NCI-H2029 (cell line): ENCODE measurements at places on chromosomes 5 and 9.

GRCh38 chr5:61559146-61559545, 227.1 kb downstream of the ZSWIM6 start:
- DNase-seq = no peak

GRCh38 chr5:4053136-4053535, 457.5 kb downstream of the IRX1 start:
- DNase-seq = no peak

- no peak for DNase-seq
Measured at GRCh38 chr9:82891321-82891720, 171.6 kb downstream of the RASEF start.

- DNase-seq = no peak
Measured at GRCh38 chr5:58493141-58493540, 1.9 kb downstream of the GAPT start.

DNA sequence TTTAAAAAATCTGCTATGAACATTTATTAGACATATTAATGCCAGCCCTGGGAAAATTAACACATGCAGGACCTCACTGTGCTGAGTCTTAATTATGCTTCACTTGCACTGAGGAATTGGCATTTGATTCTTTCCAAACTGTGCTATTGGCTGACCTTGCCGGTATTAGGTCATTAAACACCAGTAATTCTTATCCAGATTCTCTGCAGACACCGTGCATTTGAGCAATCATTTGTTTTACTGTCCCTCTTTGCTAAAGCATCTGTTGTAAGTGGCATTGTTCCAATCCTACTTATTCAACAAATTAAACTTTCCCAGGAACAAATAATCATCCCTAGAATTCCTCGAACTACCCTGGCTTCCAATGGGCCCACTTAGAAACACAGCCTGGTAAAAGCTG, 145.0 kb downstream of the SLC12A2 start:
- DNase-seq = no peak

- DNase-seq = no peak
Measured at GRCh38 chr5:172003746-172004145, 2.7 kb downstream of the FBXW11 start.

DNA sequence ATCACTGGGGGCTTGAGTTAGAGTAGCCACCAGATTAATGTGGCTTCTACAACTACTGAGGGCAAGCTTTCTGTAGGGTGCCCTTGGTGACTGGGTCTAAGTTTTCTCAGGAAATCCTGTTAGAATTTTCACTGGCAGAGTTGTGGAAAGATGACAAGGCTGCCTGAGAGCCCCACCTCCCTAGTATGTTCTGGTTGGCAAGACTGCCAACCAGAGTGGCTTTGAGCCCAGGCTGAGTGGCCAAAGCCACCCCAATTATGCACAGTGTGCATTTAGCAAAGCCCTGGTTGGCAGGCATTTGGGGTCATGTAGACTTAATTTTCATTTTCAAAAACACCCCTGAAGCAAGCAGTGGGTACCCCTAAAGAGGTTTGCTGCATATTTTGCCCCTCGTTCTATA, 136.7 kb upstream of the HAPLN1 start:
- no peak for DNase-seq

GRCh38 chr5:102856389-102856777, 101.3 kb downstream of the PAM start:
- DNase-seq = no peak

DNA sequence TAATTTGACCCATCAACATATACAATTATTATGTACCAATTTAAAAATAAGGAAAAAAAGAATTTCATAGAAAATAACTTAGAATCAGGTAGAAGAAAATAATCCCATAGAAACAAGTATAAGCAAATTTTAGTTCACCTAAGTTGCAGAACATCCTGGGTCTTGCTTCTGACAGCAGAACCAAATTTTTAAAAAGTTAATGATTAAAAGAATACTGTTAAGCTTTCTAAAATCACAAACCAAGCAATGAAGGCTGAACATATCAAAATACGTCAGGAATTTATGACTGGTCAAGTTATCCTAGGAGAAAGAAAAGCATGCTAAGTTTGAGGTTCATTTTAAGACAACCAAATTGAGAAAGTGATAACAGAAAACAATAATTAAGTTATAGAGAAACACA, 650.9 kb downstream of the PTPRD start:
- no peak for DNase-seq

DNA sequence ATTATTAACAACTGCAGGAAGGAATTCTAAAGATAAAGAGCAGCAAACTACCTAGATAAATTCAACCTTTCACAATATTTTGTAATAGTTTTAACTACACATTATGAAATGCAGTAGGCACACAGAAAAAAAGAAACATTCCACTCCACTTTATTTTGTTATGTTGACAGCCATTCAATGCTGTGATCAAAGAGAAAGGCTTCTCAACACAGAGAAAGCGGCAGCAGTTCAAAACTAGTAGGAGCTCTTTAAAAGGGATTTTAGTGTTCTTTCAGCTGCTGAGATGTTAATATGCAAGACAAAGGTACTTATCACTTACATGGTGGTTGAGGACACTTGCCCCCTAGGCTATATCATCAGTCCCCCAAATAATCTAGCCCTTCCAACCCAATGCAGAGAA, 11.6 kb downstream of the CEMIP2 start:
- no peak for DNase-seq

- no peak for DNase-seq
Measured at GRCh38 chr5:149615976-149616375, 34.7 kb downstream of the ARHGEF37 start.

- DNase-seq = no peak
Measured at GRCh38 chr5:59571067-59571466, 322.5 kb downstream of the PDE4D start.

- no peak for DNase-seq
Measured at GRCh38 chr5:80925931-80926330, 34.2 kb upstream of the RASGRF2 start.

- no peak for DNase-seq
Measured at GRCh38 chr5:138274189-138274853, at the start of gene GFRA3. Gene GFRA3 (minus strand): TSS chr5:138274621. CDS start chr5:138274424, 197 bp downstream.

DNA sequence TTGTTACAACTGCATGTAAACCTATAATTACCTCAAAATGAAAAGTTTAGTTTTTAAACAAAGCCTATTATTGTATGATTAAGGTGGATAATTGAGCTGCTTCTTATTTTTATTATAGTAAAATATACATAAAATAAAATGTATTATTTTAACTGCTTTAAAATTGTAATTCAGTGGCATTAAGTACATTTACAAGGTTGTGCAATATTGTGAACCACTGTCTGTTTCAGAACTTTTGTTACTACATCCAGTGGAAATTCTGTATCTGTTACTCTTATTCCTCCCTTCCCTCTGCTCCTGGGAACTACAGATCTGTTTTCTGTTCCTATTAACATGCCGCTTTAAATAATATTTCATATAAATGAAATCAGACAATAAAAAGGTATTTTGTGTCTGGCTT, 37.1 kb downstream of the ITGA1 start:
- no peak for DNase-seq

- no peak for DNase-seq
Measured at GRCh38 chr5:135628771-135629563, 50.2 kb upstream of the CXCL14 start.

- no peak for DNase-seq
Measured at GRCh38 chr5:2187156-2187555, 304.4 kb upstream of the IRX4 start.

- no peak for DNase-seq
Measured at GRCh38 chr5:151253605-151253950, 593 bp downstream of the GM2A start.

- no peak for DNase-seq
Measured at GRCh38 chr9:137397675-137398423, 25.1 kb downstream of the EXD3 start.

DNA sequence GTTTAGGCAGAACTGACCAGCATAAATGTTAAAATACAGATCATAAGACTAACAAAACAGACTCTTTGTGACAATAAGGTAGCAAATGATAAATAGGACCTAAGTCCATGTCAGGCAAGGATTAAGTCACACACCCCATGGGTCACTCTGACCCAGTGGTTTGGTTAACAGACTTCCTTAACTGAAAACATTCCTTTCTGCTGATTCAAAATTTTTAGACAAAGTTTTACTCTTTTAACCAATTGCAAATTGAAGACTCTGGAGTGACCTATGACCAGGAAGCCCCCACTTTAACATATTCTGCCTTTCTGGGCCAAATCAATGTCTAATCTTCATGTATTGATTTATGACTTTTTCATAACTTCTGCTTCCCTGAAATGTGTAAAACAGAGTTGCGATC, 4.9 kb upstream of the NXNL2 start:
- DNase-seq = no peak

DNA sequence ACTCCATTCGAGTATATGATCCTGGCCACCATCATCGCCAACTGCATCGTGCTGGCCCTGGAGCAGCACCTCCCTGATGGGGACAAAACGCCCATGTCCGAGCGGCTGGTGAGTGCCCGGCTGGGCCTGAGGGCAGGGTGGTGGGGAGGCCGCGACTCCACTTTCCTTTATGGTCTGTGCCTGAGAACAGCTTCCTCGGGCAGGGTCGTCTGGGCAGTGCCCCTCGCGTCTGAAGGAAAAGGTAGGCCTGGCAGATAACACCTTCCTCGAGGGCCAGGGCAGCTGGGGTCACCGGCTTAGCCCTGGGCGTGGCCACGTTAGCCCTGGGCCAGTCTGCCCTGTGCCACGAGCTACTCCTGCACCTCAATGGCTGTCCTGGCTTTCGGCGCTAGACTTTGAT, 1.5 kb downstream of the CACNA1B start:
- no peak for DNase-seq

DNA sequence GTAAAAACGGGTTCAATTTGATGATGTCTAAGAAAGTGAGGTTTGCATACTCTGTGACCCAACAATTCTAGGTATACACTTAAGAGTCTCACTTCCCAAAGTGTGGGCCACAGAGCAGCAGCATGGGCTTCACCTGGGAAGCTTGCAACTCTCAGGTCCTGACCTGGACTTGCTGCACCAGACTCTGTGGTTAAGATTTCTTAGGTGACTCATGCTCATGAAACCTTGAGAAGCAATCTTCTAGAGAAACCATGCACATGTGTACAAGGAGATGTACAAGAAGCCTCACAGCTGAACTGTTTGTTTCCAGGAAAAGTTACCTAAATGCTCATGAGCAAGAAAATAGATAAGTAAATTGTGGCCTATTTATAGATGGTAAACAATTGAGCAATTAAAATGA, 30.0 kb downstream of the DNAJC21 start:
- no peak for DNase-seq

- no peak for DNase-seq
Measured at GRCh38 chr9:93309889-93310425, 126.0 kb downstream of the WNK2 start.

DNA sequence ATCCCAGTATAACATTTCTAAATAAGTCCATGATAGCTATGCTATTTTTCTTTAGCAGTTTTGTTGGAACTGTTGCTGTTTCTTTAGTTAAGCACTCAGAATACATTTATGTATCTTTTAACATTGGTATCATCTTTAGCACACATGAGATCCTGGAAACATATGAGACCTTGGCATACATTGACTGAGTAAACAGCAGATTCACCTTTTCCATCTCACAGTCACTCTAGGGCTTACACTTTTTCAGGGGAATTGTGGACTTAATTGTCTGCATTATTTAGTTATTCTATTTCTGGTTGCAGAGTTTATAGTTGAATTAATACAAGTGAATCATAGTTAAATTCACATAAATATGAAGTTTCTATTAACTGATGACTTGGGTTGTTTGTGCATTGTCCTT, 70.1 kb downstream of the COMMD10 start:
- DNase-seq = no peak

DNA sequence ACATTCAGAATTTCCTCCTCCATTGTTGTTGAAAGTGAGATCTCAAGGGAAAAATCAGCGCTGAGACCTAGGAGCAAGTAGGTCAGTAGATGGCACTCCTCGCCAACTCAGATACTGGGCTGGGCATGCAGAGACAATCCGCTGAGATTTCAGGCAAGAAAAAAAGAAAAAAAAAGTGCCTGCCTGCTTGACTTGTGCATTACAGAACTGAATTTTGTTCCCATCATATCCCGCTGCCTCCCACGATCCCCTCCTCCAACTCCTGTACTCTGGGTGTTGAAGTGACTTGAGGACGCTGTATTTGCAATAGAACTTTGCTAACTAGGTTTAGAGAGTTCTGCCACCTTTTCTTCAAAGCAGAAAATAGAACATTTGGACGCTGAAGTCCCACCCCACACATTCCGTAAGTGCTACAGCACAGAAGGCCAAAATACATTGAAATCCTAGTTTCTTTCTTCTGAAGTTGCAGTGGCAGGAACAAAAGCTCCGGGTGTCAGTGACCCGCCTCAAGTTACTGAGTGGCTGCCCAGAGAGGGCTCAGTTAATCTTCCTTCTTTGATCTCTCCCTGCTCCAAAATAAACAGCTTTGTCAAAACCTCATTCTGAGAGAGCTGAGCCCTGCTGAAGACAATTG, 265.8 kb downstream of the MLLT3 start:
- peak; percentile 27 for DNase-seq

DNA sequence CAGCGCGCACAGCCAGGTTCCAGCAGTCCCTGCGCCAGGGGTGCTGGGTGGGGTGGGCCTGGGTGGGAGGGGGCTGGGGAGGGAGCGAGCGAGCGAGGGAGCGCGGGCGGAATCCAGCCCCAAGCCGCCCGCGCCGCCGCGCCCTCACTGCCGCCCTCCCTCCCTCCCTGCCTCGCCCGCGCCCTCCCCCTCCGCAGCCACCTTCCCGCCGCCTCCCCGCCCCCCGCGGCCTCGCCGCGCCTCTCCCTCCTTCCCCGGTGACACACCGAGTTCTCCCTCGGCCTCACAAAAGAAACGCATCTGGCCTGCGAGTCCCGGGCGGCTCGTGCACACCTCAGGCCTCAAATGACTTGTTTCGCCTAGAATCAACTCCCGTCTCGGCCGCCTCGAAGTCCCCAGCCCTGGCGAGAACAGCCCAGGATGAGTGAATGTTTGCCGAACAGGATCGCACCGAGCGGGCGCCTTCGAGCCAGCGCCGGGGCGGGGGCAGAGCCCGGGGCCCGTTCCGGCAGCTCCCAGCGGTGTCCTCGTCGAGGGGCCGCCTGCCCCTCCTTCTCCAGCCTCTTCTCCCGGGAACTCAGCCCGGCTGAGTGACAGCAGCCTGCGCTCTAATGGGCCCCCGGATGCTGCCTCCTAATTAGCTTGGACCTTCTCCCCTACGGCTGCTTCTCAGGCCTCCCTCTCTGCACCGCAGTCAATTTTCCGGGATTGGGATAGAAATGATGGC, 371 bp upstream of the PITX1 start:
- DNase-seq = peak; percentile 53

GRCh38 chr9:97311798-97312500, 4.5 kb downstream of the CCDC180 start:
- DNase-seq = no peak

- DNase-seq = no peak
Measured at GRCh38 chr5:33539212-33539611, 98.4 kb downstream of the TARS1 start.

DNA sequence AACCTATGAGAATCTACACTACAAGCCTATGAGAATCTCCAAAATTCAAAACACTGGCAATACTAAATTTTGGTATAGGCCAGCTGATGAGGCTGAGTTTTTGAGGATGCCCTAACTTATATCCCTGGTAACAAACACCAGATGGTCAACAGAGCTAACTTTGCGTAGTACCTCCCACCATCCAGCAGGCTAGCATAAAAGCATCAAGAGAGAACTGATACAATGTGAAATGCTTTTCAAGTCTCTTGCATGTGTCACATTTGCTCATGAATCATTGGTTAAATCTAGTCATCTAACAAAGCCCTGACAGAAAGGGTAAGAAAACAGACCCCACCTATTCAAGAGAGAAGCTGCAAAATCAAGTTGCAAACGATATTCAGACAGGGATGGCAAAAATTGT, 1609.7 kb upstream of the CDH9 start:
- DNase-seq = no peak
